ENCODE measurements at places on chromosomes 7 and 10. TPM values are rescaled to one million over a fixed set of nuclear protein-coding genes. Genes with fewer than 3 reads are reported as not detected.

DNA sequence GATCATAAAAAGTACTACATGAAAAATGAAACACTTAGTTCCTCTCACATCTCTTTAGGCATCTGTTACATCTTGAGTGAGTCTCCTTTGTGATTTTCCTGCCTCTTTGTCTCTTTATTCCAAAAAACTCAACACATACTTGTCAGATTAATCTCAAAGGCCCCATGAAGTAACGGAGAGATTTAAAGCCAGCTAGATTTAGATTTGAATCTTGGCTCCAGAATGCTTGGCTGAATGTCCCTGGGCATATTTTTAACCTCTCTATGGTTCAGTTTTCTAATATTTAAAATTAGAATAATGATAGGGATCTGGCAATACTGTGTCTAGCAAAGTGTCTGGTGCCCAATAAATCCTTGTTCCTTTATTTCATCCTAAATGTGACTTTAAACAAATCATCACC is 140.0 kb downstream of the DGKB start:
- no peak for DNase-seq

The PIP4K2A gene
- 34.0 TPM for polyA plus RNA-seq

- no peak for DNase-seq
Measured at GRCh38 chr7:138276891-138277290, 183.2 kb upstream of the TRIM24 start.

GRCh38 chr10:17423632-17424186 is 30.7 kb downstream of the ST8SIA6 start:
- DNase-seq: no peak

- DNase-seq: no peak
Measured at GRCh38 chr7:151745706-151746105, 131.2 kb downstream of the PRKAG2 start.

DNA sequence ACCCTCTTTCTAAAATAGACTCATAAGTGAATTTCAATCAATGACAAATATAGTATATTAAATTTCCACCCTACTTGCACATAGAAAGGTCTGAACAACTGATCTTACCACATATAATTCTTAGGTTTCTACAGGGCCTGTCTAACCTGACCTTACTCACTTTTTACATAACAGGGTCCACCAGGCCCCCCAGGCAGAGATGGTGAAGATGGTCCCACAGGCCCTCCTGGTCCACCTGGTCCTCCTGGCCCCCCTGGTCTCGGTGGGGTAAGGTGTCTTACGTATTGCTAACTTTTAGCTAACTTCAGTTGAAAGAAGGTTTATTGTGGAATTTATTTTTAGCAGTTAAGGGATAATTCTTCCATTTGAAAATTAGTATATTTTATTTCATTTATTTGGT is 5.3 kb downstream of the COL1A2 start:
- DNase-seq: no peak

The SLC13A4 gene
- 6.2 TPM for polyA plus RNA-seq

DNA sequence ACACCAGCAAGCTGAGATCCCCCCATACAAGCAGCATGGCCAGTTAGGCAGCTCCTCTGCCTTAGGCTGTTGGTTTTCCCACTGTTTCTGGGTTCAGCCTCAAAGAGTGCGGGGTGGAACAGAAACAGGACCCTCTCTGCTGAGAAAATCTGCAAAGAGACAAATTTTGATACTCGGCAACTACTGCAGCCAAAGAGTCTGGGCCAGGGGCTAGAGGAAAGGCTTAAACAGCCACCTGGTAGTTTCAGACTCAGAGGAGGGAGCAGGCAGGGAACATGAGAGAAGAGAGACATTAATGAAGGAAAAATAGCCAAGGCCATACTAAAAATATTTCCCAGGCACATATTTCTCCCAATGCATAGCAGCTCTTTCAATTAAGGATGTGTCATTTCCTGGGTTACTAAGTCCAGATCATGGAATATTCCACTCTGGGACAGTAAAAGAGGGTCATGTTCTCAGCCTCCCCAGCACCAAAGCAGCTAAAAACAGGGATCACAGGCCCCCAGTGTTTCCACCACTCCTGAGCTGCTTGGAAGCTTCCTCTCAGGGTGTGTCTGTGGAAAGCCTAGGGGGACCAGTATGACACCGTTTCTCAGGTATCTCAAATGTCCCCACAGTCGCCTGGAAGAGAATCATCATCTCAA is 29.8 kb downstream of the PDLIM1 start:
- DNase-seq: no peak

DNA sequence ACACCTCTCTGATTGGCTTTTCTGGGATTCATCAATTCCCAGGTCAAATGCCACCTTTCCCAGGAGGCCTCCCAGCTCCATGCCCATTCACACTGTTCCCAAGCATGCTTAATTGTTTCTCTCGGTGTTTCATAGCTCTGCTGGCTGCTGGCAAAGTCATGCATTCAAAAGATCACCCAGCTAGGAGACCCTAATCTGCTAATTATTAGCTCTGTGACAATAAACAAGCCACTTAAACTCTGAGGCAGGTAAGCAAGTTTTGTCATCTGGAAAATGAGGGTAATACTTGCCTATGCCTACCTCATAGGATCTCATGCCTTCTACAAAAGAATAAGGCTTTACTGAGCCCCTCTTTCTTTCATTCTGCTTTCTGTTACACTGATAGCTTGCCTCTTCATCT is 828 bp upstream of the KEL start:
- peak; percentile 18 for DNase-seq

GRCh38 chr7:28299556-28299955 is 112.8 kb upstream of the CREB5 start:
- DNase-seq: no peak

The SPACDR gene
- polyA plus RNA-seq: 1.2 TPM

- DNase-seq: no peak
Measured at GRCh38 chr10:4190876-4191275, 405.9 kb upstream of the KLF6 start.

- no peak for DNase-seq
Measured at GRCh38 chr10:59913547-59914237, 7.3 kb upstream of the CCDC6 start.

DNA sequence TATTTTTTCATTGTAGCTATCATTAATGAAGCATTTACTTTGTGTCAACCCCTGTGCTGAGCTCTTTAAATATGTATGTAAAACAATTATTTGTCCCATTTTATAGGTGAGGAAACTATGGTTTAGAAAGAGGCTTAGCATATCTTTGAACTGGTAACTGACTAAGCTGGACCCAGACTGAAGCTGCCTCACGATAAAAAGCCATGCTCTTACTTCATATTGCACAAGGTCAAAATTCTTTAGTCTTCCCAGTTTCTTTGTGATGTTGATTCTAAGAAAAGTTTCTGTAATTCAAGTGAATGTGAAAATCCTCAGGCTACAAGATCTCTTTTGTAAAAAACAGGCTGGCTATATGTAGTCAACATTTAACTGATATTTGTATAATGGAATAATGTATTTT is 46.6 kb upstream of the SLC16A12 start:
- no peak for DNase-seq

DNA sequence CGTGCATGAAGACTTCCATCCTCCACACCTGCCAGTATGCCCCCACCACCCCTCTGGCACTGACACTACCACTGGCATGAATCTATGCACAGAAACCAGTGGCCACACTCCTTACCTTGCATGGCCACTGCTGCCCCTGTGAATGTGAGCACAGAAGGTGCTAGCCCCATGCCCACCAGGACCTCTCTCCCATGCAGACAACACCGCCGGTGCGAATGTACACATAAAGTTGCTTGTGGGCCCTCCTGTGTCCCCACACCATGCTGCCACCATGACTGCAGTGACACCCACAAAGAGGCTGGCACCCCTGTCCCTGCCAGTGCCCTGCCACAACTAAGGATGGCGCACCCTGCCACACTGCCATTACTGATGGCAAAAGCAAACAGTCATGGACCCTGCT is 289.5 kb upstream of the KCND2 start:
- no peak for DNase-seq

The ASIC3 gene
- polyA plus RNA-seq: 2.3 TPM

- no peak for DNase-seq
Measured at GRCh38 chr7:28296571-28297483, 115.5 kb upstream of the CREB5 start.

GRCh38 chr7:132160611-132161532 is 415.4 kb downstream of the PLXNA4 start:
- peak; percentile 10 for DNase-seq

- peak; percentile 86 for DNase-seq
Measured at GRCh38 chr10:11986593-11987216, 55.9 kb downstream of the UPF2 start.

- DNase-seq: no peak
Measured at GRCh38 chr10:80319725-80320290, 30.4 kb upstream of the MAT1A start.

The DENND10 gene
- polyA plus RNA-seq: 63.3 TPM

GRCh38 chr10:128727114-128727513 is 600.9 kb upstream of the MKI67 start:
- DNase-seq: no peak

- no peak for DNase-seq
Measured at GRCh38 chr7:44074349-44074695, 8.0 kb downstream of the POLM start.

GRCh38 chr10:44805466-44806210 is 105.5 kb upstream of the TMEM72 start:
- DNase-seq: no peak

The CABCOCO1 gene
- polyA plus RNA-seq: 2.8 TPM

The STEAP2 gene
- polyA plus RNA-seq: 22.7 TPM

DNA sequence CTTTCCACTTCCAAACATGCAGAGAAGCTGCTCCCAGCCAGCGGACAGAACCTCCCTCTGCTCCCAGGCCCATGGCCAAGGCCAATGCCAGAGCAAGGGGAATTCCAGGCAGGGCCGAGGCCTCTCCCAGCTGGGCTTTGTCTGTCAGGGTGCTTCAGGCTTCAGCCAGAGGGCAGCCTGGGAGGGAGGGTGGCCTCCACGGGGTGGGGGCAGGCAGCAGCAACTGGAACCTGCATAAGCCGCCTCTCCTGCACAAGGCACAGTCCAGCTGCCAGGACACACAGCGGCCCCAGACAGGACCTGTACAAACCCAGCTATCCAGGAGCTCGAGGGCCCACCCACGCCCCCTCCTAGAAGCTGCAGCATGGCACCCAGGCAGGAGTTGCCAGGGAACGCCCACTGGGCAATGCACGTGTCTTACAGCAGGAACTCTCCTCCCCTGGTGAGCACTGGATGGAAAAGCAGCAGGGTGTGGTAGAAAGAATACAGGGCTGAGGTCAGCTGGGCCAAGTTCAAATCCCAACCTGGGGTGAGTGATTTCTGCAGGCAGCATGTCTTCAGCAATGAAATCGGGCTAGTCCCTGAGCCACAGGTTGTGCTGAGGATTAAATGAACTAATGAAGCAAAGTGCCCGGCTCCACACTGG is 7.6 kb downstream of the FAM53B start:
- no peak for DNase-seq

DNA sequence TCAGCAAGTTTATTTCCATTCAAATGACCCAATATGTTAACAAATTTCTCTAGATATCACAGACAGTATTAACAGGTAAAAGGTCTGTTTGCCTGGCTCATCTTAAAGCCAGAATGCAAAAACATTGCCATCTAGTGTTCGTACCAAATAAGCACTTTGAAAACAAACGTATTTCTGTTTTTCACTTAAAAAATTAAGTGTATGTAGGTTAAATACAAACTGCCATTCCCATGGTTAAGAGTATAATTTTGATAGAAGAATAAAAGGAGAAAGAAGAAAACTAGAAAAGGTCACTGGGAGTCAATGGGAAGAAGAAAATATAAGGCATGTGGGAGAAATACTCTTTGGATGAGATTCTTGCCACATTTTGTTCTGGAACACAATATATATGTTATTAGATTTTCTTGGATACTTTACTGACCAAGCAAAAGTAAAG is 51.0 kb downstream of the ORC5 start:
- DNase-seq: no peak

DNA sequence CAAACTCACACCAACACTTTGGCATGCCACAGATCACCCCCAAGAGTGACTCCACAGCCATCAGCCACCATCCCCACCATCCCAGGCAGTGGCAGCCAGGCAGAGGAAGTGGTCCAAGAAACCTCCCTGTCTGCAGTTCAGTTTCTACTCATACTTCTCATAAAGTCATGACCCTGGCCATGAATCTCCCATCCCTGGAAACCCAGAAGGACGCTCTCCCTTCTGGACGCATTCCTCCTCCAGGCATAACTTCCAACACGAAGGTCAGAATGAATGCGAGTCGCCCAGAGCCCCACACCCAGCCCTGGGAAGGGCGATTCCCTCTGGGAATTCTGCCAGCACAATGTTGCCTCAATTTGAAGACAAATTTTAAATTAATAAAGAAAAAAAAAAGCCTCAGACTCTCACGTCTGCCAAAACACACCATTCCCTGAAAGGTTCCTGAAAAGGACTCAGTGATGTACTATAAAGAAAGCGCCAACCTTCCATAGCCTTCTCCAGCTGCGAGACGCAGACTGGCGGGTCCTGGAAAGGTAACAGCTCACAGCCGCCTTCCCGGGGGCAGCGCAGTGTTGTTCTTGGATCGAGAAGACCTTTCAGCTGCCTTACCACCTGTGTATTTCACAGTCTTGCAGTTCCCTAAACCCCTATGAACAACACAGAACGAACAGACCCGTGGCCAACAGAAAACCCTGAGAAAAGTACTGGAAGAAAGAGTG is 307.6 kb downstream of the FRMD4A start:
- no peak for DNase-seq

DNA sequence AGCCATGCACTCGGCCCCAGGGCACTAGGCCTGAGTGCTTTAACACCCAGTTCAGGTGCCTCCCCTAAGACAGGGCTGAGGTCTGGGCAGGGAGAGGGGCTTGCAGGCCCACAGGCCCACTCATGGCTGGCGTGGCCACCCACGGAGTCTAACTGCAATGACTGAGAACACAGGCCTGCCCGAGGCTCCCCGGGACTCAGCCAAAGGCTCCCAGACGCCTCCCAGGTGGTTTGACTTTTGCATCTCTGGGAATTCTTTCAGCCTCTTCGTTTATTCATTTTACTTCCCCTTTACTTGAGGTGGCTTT is 37.3 kb downstream of the PTPRN2 start:
- DNase-seq: no peak

DNA sequence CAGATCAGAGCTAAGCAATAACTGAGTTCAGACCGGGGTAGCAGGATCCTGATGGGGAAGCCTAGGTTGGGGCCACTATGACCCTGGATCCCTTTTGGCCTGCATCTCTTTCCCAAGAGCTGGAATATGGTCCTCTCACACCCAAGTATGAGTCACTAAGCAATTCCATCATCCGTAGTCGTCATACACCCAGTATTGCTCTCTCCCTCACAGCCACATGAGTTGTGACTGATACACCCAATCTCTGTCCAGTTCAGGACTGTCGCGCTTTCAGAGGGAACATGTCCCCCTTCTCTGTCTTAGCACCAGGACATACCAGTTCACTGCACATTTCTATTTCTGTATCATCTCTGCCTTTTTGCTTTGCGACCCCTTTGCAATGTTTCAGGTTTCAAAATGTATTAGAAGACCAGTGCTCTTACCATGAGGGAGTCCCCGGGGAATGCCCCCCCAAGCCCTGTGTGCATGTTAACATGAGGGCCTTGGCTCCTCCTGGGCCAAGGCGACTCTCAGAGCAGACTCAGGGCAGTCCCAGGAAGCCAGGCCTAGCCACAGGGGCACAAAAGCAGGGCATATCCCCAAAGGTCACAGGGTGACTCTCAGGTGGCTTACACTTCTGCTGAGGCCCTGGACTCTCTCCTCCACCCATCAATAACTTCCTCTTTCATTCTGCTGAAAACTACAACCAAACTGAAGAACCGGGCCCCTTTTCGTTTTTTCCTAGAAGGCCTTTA is 75.3 kb upstream of the SAMD8 start:
- no peak for DNase-seq

- no peak for DNase-seq
Measured at GRCh38 chr7:91411060-91411459, 146.8 kb downstream of the FZD1 start.
